ENCODE measurements at places on chromosomes 11 and 22. TPM values are rescaled to one million over a fixed set of nuclear protein-coding genes. Genes with fewer than 3 reads are reported as not detected.

EMID1 gene
- total RNA-seq = 0.14 TPM

OR51I1 gene
- total RNA-seq = not detected

YPEL1 gene
- total RNA-seq = not detected

TPH1 gene
- total RNA-seq = under 0.01 TPM

DDI1 gene
- not detected for total RNA-seq

OR8K3 gene
- not detected for total RNA-seq

PNPLA5 gene
- total RNA-seq = not detected

PEX16 gene
- total RNA-seq = 34.4 TPM

CCDC87 gene
- total RNA-seq = 0.23 TPM

FAM111B gene
- total RNA-seq = 9.5 TPM

KRTAP5-9 gene
- not detected for total RNA-seq

APOA5 gene
- total RNA-seq = not detected

CDC42EP1 gene
- total RNA-seq = 48.9 TPM

CRYBB3 gene
- total RNA-seq = not detected

SF3A1 gene
- 47.7 TPM for total RNA-seq

MADD gene
- 14.1 TPM for total RNA-seq

KIF18A gene
- 4.6 TPM for total RNA-seq

ZW10 gene
- total RNA-seq = 18.4 TPM

BACE1 gene
- 13.1 TPM for total RNA-seq

CRYBB2 gene
- total RNA-seq = not detected

PRAME gene
- total RNA-seq = not detected

SYCE3 gene
- 1.1 TPM for total RNA-seq

CCDC73 gene
- 0.19 TPM for total RNA-seq

TNNI2 gene
- total RNA-seq = 0.63 TPM

All from airway epithelial cell (primary cell).